ENCODE measurements at places on chromosomes 1 and 21.

GRCh38 chr1:209307846-209308245, 275.7 kb upstream of the CAMK1G start:
- no peak for DNase-seq

GRCh38 chr1:180041582-180041981, 87.0 kb downstream of the CEP350 start:
- DNase-seq = no peak

- DNase-seq = no peak
These were observed 37.0 kb downstream of the PGM1 start for GRCh38 chr1:63630238-63630637.

- no peak for DNase-seq
These were observed 217.5 kb upstream of the PLXNA2 start for GRCh38 chr1:208461680-208462079.

DNA sequence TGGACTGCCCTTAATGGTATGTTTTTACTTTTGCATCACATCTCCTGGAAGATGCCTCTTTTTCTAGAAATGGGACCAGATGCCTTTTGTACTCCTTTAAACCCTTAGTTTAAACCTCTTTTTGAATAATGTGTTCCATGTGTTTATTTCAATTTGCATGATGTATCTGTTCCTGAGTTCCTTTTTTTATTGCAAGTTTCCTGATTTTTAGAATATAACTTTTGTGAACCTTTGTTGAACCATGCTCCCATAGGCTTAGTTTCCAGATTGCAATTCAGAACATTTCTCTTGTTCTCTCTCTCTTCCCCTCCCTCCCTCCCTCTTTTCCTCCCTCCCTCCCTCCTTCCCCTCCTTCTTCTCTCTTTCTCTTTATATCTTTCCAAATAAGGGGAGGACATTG, 81.9 kb downstream of the RGL1 start:
- DNase-seq = no peak

DNA sequence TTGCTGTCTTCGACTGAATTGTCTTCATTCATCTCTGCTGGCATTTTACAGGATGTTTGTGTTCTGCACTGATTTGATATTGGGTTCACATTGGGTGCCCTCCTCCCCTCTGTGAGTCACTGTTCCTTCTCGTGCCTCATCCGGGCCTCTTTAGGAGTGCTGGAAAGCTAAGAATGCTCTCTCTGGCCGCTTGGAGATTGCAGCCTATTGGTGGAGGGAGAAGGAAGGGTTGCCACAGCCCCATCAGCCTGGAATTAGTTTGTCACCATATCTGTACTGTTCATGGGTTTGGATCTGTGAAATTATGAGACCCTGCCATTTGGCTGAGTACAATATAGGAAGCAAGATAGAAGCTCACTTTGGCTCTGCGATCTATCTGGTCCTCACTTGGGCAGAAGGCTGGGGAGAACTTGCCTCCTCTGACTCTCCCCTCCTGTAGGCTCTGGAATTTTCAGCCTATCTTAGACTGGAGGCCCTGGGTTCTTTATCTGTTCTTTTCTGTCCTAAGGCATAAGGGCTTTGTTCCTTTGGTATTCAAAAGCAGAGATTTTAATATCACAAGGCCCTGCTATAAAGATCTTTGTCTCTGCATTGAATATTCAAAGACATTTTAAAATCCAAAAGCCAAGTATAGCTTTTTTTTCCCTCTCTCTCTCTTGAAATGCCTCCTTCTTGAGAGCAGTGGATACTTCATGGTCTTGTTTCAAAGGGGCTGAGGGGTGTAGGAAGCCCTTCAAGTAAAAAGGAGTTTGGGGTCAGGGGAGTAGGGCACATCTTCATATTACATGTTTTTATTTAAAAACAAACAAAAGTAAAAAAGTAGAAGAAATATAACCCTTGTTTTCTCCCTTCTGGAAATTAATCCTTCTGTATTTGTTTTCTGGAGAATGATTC, 347.9 kb downstream of the ZP4 start:
- DNase-seq = no peak

GRCh38 chr1:27359822-27360158, 7.0 kb downstream of the MAP3K6 start:
- DNase-seq = no peak

- DNase-seq = peak; percentile 34
These were observed 7.0 kb upstream of the IGSF21 start for GRCh38 chr1:18100491-18101063.

- DNase-seq = no peak
These were observed 78.0 kb downstream of the MPZL1 start for GRCh38 chr1:167799747-167800146.

DNA sequence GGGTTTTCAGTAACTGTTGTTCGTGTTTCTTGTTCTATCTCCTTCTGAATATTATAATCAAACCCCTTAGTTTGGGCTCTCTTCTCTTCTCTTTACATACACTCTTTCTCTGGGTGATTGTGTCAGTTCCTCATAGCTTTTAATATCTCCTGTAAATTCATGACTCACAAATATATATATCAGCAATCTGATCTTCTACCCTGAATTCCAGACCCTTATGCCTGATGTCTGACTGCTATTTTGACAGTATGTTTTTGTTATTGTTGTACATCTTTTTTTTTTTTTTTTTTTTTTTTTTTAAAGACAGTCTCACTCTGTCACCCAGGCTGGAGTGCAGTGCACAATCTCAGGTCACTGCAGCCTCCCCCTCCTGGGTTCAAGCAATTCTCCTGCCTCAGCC, 70.8 kb upstream of the MPC2 start:
- DNase-seq = no peak

DNA sequence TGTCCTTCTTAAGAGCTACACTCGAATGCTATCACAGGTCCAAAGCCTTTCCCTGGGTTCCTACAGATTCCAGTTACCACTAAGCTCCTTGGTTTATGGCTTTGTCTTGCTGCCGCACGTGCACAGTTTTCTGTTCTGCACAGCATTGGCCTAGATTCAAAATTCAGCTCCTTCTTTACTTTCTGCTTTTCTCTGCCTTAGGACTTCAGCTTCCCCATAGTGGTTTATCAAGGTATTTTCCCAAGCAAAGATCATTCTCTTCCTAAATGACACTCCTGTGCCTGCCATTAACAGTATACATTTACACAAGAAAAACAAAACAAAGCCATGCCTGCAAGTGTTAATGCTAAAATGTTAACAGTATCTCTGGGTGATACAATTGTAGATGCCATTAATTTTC, 41.8 kb downstream of the PTPRU start:
- DNase-seq = no peak

Measured in naive thymus-derived CD8-positive, alpha-beta T cell (primary cell).